Fibroblast of skin of scalp (primary cell): ENCODE measurements at places on chromosomes 7 and 10.
A peak's percentile ranks its signal among the peaks of the same experiment; 100 is the strongest.

DNA sequence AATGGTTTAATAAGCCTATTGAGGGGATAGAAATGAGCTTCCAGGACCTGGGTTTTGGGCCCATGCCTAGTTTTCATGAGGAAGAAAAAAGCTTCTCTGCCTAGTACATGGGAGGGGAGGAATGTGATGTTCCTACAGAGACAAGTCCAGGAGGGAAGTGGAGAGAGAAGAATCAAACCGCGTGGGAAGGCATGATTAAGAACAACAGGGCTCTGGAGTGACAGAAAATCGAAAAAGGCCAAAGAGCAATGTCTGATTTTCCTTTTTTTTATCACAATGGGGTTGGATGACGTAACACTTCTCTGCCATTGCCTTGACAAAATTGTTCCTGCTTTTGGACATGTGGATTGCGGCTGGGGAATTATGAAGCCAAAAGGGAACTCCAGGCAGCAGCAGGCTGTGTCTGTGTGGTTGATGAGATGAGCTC lies 258.6 kb downstream of the CXCL12 start:
- DNase-seq, result no peak

DNA sequence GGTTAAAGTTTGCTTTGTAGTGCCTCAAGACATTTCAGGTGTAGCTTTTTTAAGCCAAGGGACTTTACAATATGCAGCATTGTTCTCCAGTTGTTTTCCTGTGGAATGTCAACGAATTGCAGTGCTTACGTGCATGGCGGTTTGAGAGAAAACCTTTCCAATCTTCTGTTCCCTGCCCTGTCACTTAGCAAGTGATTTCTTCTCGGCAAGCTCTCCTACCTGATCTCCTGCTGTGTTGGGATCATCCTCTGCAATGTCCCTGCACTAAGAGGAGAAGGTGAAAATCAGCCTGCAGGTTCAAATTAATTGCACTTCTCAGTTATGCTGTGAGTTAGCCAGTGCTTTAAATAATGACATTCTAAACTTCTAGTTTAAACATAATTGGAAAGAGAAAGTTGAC lies 197.6 kb upstream of the FZD1 start:
- no peak for DNase-seq

DNA sequence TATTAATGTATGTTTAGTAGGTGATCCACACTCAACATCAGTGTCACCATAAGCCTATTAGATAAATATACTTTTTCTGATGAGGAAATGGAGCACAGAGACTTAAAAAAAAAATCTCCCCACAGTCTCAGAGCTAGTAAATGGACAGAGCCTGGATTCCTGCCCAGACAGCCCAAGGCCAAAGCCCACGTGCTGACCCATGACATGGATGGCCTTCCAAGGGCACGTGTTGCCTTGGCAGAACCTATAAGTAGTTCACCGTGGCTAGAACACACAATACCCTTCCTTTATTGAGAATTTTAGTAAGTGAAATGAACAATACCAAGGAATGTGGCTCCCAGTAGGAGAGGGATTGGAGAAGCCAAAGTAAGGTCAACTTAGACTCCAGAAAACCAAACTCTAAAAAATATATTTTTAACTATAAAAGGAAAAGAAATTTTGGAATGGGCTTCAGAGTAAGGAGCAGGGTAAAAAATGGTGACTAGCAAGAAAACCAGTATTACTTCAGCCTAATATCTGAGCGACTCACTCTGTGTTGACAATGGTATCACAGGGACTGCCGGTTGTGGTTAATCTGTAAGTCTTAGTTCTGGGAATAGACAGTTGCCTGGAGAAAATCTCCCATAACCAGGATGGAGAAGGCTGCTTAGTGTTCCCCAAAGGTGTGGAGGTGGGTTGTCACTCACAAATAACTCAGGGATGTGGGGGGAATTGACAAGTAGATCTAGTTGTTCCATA lies 223.0 kb downstream of the SORCS1 start:
- DNase-seq, result no peak

- no peak for DNase-seq
Measured at GRCh38 chr7:142855114-142855743, 353 bp downstream of the EPHB6 start.

GRCh38 chr7:130436253-130436652 lies 4.6 kb downstream of the CEP41 start:
- no peak for DNase-seq

GRCh38 chr7:19020062-19020461 lies 97.4 kb downstream of the TWIST1 start:
- peak; percentile 44 for DNase-seq

DNA sequence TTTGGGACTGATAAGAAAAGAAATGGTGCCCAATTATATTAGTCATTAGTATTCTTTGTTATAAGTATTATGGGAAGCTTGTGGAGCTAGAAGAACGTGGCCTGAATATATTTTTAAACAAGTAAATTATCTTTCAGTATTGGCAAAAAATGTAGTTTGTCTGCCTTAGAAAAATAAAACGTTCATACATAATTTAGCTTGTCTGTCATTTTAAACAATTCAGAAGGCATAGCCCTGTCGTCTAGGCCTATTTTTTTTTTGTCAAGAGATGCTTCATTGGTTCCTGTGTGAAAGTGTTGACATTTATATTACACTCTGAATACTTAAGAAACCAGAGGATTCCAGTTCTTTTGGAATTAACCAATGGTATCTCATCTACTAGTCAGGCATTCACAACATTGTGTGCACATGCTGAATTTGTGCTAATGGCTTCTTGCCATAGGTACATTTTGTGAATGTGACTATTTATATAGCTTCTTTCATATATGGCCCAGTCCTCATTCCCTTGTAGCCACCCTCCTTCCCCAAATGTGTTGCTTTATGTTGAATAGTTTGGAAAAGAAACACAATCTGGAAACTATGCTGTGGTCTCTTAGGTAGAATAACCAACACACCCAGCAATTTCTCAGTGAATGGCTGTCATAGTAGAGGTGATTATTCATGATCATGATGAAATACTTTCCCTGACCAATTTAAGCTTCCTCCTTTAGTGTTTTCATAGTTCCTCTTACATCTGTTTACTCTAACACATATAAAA lies 435.8 kb downstream of the EXOC4 start:
- DNase-seq, result peak; percentile 83

GRCh38 chr7:85713171-85713570 lies 526.3 kb upstream of the SEMA3D start:
- no peak for DNase-seq
